CD4-positive, alpha-beta T cell treated with Interleukin-12 subunit alpha and Interleukin-12 subunit beta, for 1 hour (primary cell): ENCODE measurements at places on chromosomes 6 and 20.

DNA sequence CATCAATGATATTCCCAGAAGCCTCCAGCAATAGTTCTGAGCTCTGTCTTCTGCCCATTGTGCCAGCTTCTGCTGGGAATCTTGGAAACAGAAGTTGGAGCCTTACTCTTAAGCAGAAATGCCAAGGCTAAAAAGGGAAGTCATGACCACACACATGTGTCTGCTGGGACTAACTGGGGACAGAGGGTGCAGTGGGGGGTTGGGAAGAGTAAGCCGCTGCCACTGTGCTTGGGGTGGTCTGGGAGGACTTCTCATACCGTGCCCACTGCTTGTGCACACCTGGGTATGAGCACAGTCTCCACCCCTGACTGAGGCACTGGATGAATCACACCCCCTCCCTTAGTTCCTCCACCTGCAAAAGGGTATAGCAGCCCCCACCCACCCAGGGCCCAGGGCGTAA lies 90.7 kb downstream of the CDC5L start:
- DNase-seq, result no peak

DNA sequence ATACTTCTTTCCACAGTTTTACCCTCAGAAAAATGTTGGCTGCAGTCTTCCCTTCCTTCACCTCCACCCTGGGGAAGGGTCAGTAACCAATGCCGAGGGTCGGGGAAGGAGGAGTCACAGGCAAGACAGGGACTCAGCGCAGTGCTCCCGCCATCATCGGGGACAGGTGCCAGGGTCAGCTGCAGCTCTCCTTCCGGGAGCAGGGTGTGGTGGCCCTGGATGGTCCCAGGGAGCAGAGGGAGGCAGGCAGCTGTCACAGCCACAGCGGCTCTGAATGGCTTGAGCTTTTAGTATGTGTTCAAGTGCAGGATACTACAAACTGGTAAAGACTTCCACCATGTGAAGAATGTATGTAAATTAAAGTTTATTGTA lies 26.0 kb upstream of the PI16 start:
- DNase-seq, result no peak

DNA sequence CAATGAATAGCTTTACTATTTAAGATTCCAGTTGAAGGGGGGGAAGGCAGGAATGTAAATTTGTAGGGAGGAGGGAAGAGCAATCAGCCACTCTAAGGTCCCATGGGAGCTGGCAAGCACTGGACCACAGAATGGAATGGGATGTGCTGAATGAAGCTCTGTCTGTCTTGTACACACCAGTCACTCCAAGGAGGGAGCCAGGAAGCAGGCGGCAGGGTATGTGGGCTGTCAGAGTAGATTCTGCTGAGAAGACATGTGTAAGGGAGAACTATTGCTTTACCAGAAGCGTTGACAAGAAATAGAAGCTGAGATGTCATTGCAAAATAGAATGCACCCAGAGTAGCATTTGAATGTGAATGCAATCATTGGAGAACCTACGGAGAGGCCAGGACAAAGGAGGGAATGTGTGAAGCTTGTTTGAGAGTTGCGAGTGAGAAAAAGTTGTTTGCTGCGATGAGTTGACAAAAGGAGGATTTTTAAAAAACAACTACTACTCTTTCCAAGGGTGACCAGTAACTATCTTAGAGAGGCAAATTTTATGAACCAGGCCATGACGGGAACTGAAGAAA lies 25.2 kb upstream of the PDE7B start:
- no peak for DNase-seq

DNA sequence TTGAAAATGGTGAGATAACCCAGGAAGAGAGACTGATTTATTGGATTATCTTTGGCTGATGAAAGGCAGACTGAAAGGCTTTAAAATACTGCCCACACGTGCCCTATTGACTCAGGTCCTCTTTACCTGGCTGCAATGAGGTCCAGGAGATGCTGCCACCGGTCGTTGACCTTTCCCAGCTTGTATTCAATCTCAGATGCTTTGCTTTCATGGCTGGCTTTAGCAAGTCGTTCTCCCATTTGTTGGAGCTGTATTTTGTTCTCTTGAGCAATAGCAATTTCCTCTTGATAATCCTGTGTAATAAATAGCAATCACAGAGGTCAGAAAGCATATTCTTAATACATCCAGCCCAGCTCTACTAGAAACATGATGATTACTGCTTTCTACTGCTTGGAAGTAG lies 368.8 kb downstream of the ESR1 start:
- no peak for DNase-seq

- no peak for DNase-seq
These were observed 61.4 kb upstream of the MTRF1L start for GRCh38 chr6:153063936-153064335.

DNA sequence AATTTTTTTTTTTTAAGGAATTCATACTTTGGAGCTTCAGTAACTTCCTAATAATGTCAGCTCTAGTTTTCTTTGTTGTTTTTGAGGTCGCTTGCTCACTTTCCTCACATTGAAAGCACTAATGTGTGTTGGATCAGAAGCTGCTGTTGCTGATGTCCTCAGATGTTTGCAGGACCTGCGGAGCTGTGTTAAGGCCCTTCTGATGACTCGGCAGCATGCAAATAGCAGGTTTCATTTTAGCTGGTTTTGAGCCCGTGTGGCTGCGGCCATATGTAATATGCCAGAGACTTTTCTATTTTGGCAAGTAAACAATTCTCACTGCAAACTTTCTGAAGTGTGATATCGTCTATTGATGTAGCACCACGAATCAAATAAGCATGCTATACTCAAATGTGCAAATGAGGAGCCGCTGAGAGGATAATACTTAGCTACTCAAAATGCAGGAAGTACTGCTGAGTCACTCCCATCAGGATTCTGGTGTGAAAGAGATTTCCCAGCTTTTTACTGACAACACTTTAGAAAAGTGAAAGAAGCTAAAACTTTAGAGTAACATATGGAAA lies 187.8 kb downstream of the SASH1 start:
- DNase-seq, result no peak

- DNase-seq, result no peak
These were observed 16.5 kb upstream of the NNAT start for GRCh38 chr20:37504404-37505096.

- DNase-seq, result no peak
These were observed 56.8 kb downstream of the EYA2 start for GRCh38 chr20:46951405-46951804.

GRCh38 chr6:54194067-54194466 lies 82.8 kb downstream of the MLIP start:
- DNase-seq, result no peak

GRCh38 chr6:110815015-110815410 lies 256 bp downstream of the CDK19 start:
- DNase-seq, result no peak

- no peak for DNase-seq
These were observed 18.2 kb downstream of the NEDD9 start for GRCh38 chr6:11214084-11214833.

DNA sequence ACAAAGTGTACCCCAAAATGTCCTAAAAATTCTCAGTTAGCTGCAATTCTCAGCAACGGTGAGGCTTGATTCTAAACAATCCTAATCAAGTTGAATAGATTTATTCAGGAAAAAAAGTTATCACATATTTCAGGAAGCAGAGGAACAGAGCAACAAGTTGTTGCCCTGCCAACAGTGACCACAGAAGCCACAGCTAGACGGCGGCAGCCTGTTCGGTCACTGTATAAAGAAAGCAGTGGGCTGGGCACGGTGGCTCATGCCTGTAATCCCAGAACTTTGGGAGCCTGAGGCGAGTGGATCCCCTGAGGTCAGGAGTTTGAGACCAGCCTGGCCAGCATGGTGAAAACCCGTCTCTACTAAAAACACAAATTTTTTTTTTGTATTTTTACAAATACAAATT lies 171.2 kb upstream of the BMP5 start:
- peak; percentile 0 for DNase-seq

GRCh38 chr6:119612911-119613381 lies 263.4 kb upstream of the MAN1A1 start:
- DNase-seq, result no peak

- DNase-seq, result no peak
These were observed 30.7 kb downstream of the SLC35D3 start for GRCh38 chr6:136952714-136953260.

GRCh38 chr6:12208190-12208589 lies 82.0 kb upstream of the EDN1 start:
- peak; percentile 13 for DNase-seq

DNA sequence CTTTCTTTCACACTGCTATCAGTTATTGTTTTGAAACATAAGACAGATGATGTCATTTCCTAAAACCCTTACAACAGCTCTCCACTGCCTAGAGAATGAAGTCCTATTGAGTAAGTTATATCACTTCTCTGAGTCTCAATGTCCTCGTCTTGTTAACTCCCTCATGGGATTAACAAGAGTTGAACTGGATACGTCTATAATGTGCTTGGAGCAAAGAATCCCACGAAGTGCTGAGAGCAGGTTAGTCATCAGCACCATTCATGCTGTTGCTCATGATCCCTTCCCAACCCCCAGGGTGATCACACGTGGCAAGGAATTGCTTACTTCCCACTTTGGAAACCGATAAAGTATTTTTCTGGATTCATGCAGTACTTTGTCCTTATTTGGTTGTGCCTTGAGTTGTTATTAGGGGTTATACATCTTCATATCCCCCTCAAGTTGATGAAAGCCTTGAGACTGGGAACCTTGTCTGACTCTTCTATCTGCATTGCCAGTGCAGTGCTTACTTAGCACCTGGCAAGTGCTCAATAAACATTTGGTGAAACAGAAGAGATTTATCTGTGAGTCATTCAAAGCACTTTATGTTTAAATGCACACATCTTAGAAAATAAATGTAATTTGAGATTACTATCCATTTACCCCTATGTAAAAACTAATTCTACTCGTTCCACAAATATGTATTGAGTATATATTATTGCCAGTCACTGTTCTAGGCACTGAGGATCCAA lies 487.5 kb downstream of the EPM2A start:
- DNase-seq, result no peak

DNA sequence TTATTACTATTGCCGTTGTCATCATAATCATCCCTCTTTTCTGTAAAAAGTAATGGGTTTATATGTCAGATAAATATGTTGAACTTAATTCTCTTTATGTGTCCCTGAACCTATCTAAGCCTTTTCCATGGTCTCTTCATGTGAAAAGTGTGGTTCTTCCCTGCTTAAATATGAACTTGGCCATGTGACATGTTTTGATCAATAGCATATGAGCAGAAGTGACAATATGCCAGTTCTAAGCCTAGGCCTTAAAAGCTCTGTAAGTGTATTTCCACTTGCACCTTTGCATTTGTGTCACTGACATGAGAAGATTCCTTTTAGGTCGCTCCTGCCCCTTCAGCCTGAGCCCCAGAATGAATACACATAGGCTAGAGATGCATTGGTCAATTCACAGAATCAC lies 188.4 kb upstream of the CCN2 start:
- no peak for DNase-seq

DNA sequence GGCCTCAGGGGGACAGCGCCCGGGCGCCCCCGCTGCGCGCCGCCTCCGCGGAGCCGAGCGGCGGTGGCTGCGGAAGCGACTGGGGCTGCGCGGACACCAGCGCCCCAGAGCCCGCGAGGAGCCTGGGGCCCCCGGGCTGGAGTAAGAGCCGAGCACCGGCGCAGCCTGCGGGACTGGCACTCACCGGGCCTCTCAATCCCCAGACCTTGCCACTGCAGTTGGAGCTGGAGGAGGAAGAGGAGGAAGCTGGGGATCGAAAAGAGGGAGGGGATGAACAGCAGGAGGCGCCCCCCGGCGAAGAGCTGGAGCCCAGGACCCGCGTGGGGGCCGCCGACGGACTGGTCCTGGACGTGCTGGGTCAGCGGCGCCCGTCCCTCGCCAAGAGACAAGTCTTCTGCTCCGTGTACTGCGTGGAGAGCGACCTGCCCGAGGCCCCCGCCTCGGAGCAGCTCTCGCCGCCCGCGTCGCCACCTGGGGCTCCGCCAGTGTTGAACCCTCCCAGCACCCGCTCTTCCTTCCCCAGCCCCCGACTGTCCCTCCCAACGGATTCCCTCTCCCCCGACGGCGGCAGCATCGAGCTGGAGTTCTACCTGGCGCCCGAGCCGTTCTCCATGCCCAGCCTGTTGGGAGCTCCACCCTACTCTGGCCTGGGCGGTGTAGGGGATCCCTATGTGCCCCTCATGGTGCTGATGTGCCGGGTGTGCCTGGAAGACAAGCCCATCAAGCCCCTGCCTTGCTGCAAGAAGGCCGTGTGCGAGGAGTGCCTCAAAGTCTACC lies 590 bp downstream of the RNF217 start:
- no peak for DNase-seq

GRCh38 chr6:158050955-158051354 lies 69.3 kb downstream of the SYNJ2 start:
- DNase-seq, result no peak

- no peak for DNase-seq
These were observed 97.4 kb upstream of the SPTLC3 start for GRCh38 chr20:12911372-12911771.

DNA sequence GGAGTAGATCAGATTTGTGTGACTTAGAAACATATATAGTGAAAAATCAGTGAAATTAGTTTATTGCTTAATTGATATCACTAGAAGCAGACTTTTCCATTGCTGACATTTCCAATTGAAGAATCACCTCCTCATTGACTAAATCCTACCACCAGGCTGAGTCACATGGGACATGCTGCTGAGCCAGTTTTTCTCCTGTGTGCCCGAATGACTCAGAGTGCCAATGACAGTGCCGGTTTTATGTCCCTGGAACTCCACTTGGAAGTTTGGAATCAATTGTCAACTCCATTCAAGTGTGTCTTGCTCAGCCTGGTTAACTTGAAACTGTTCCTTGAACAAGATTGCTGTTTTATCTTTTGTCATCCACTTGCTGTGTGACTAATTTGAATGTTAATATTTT lies 316.1 kb upstream of the PRDM1 start:
- no peak for DNase-seq

DNA sequence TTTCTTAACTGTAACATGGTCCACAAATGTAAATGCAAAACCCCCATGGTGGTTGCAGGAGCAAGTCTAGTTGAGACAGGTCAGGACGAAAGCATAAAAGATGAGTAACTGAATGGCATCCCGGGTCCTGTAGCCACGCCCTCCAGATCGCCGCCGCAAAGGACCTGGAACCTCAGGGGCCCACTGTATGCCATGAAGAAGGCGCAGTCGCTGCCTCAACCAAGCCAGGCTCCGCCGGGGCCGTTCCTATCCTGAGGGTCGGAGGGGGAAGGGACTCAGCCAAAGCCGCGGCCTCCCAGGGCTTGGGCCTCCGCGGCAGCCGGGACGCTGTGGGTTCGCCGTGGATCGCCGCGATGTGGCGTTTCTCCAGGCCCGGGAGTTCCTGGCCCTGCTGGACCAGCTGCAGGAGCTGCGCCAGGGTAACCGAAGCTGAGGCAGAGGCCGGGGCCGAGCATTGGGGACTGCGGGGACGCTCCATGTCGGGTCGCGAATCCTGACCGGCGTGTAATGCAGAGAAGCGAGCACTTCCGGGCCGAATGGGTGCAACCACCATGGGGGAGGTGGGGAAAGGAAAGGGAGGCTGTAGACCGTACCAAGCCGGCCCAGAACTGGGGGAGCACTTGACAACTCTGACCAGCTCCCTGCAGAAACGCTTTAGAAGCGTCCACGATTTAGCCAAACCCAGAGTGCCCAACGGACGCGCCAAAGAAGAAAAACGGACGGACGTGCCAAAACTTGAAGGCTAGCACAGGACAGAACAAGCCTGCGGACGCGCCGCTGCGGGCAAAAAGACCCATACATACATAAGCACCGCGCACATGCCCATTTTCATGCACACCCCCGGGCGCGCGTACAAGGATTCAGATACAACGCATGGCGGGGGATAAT lies 11.1 kb downstream of the RPL7L1 start:
- DNase-seq, result peak; percentile 91
